Thoracic aorta (tissue), 2 donors: ENCODE measurements at places on chromosomes 6 and 20.

- DNase-seq = no peak
Observed at GRCh38 chr6:40440053-40440452, 147.1 kb downstream of the LRFN2 start.

- DNase-seq = no peak
Observed at GRCh38 chr20:9428292-9428607, 86.1 kb upstream of the LAMP5 start.

DNA sequence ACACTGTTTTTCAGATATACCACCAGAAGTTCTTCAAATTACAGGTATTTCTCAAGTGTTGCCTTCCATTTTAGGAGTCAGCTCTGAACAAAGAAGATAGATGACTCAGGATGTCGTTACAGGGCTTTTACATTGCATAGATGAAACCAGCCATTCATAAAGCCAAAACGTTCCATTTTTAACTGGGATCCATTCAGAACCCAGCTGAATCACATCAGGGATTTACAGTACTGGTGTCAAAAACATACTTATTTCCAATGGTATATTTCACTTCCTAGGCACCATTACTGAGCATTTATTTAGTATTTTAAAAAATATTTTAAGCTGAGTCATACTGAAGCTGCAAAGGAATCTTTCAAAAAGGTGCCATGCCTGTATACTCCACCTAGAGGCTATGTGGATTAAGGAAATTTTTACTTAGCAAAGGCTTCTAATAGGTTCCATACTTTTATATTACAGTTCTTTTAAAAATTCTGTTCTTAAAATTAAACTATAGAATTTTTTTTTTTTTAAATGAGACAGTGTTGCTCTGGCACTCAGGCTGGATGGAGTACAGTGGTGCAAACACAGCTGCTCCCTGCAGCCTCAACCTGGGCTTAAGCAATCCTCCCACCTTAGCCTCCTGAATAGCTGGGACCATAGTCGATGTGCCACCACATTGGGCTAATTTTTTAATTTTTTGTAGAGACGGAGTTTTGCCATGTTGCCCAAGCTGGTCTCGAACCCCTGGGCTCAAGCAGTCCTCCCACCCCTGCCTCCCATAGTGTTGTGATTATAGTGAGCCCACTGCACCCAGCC, 2.6 kb downstream of the ASF1A start:
- no peak for DNase-seq

GRCh38 chr6:19839788-19840187, 2.6 kb downstream of the ID4 start:
- DNase-seq = no peak

DNA sequence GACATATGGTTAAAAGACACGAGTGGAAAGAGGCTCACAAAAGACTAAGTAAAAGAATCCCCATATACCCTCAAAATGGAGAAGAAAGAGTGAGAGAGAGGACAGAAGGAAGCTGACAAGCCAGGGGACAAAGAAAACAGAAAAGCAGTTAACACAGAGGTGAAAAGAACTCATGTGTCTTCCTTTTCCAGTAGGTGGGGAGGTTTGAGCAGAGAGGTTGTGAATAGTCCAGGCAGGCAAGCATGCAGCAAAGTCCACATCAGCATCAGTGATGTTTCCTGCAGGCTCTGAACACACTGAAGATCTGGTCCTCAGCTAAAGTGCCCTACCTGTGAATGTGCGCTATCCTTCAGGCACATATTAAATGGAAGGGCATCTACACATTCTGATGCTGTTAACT, 196.5 kb upstream of the IRAK1BP1 start:
- no peak for DNase-seq

DNA sequence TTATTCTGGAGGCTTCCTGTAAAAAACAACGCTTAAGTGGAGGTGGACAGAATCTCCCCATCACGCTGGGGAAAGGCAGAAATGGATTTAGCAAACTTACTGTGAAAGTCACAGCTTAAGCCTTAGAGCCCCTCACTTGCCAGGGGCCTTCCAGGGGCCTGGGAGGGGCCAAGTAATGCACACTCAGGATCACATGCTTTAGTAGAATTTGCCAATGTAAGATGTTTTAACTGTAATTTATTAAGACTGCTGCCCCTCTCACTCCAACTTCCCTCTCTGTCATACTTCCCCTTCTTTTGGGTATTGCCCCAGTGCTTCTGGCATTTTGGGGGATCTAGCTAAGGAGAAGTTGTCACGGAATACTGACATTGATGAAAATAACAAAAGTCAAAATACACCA, 12.6 kb upstream of the ADA start:
- DNase-seq = no peak
